Epithelial cell of esophagus (primary cell): ENCODE measurements at places on chromosomes 5 and 9.

GRCh38 chr5:132116072-132116471 lies 42.5 kb downstream of the CSF2 start:
- no peak for DNase-seq

DNA sequence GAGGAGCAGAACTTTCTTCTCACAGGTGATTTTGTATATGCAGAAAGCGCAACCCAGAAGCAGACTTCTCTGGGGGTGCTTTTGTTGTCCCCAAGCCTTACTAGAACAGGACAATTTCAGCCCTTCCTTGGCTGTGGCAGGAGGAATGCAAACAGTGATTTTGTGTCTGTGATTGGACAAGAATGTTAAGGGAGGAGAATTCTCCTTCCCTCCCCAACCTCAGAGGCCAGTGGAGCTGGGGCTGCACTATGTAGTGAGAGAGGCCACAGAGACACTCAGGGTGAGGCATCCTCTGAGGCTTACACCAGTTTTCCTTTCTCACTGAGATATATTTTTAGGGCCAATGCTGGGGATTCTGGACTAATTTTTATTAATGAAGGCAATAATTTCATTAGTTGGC lies 58.8 kb downstream of the ZNF366 start:
- DNase-seq, result no peak

DNA sequence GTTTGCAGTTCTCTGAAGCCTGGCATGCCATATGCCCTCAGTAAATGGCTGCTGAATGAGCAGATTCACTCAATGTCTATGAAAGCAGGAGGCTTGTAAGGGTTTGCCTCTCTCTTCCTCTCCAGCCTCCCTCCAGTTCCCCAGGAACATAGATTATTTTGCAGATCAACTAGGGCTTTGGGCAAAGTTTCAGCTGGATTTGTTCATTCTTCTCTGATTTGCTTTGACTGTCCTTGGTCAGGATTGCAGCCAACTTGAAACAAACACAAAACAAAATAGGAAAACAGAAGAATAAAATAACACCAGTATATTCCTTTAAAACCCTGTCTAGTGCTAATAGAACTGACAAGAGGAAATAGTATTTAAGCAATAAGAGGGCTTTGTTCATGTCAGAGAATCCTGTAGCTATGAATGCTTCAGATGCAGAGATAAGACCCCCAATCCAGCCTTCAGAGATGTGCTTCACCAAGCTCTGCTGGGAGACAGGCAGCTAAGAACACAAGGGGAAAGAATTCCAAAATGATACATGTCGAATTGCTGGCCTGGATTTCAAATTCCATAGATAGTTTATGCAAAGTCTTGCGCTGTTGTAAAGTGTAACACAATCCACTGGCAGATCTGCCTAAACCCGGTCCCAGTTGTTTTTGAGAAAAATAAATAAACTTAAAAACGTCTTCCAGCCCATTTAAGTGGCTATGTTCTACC lies 174.3 kb downstream of the PAPPA start:
- DNase-seq, result no peak

GRCh38 chr9:108180541-108180940 lies 675.2 kb downstream of the ACTL7B start:
- DNase-seq, result no peak

DNA sequence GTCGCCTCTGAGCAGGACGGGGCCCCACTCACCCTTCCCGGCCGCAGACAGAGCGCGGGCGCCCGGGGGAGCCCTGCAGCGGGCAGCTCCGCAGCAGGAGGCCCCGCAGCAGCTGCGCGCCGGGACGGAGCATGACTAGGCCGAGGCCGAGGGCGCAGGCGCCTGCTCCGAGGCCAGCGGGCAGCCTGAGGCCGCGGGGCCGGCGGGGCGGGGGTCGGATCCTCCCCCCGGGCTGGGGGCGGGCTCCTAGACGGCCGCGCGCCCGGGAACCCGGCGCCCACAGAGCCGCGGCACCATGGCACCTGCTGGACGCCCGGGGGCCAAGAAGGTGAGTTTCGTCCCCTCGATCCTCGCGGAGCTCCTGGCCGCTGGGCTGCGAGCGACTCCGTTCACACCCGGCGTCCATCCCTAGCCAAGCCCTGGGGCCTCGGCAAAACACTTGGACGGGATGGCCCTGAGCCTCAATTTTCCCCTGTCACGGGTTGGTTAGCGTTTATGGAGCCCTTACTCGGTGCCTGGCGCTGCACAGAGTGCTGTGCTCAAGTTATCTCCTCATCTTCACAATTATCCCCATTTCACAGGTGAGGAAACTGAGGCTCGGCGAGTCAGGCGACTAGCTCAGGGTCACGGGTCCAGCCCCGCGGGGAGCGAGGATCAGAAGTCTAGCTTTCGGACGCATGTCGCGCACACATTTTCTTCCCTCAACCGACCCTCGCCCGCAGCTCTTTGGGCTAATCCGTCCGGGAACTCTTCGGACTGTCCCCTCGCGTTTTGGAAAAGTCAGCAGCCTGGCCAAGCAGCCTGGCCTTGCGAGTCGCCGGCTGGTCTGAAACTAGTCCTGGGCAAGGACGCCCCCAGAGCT lies at the start of the genes BHMT2 and DMGDH:
TSS of gene BHMT2 (plus strand) at position 280 of the 862 bp plus-strand sequence. CDS start at position 296, 16 bp downstream.
TSS of gene DMGDH (minus strand) at position 187 of the 862 bp plus-strand sequence. CDS start at position 133, 54 bp downstream.
- DNase-seq, result peak; percentile 24
